ENCODE measurements at places on chromosomes 2 and 18.
A peak's percentile ranks its signal among the peaks of the same experiment; 100 is the strongest.

DNA sequence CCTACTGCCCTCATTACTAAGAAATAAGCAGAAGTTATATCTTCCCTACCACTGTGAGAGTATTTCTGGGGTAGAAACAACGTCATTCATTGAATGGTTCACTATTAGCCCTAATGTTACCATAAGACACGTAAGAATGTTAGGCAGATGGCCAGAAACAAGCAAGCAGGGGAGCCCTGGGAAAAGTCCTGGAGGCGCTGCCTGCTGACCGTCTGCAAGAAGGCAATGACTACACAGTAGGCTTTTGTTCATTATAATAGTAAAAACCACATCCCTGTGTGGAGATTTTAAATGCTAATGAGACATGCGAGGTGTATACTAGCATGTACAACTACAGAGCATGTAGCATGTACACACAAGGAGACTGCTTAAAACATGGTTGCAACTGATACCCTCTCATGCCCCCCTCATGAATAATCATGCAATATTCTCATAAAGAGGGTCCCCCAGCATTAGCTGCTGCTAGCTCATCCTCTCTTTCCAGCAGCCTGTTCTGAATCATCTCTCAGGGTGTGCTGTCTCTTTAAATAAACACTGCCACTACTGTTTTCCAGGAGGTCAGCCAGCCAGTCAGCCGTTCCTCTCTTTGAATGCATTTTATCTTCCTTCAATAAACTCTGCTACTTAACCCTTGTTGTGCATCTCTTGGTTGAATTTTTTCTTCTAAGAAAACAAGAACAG lies 23.6 kb downstream of the SUCLG1 start:
- no peak overlapping the region for H3K4me3 ChIP-seq
- peaks cover 9% of the 10 kb centered on the region for H3K4me1 ChIP-seq
- no peak for DNase-seq
- H3K27me3 ChIP-seq: no peaks in the 10 kb centered on the region
- H3K27ac ChIP-seq: peak overlapping the region; percentile 56

GRCh38 chr2:144515696-144516410 lies 4.1 kb downstream of the ZEB2 start:
- H3K36me3 ChIP-seq: peaks cover 11% of the 10 kb centered on the region
- H3K27me3 ChIP-seq: peaks cover 52% of the 10 kb centered on the region
- DNase-seq: no peak
- H3K4me3 ChIP-seq: peak overlapping the region; percentile 92
- peak overlapping the region; percentile 80 for H3K27ac ChIP-seq

- H3K27me3 ChIP-seq: no peaks in the 10 kb centered on the region
- H3K4me3 ChIP-seq: no peak overlapping the region
- no peak overlapping the region for H3K27ac ChIP-seq
- no peaks in the 10 kb centered on the region for H3K4me1 ChIP-seq
Observed at GRCh38 chr18:31162419-31162793, 250 bp downstream of the DSC1 start.

GRCh38 chr2:28348149-28348567 lies 44.5 kb upstream of the FOSL2 start:
- no peaks in the 10 kb centered on the region for H3K36me3 ChIP-seq
- peak overlapping the region; percentile 85 for H3K27ac ChIP-seq
- H3K27me3 ChIP-seq: no peaks in the 10 kb centered on the region
- H3K4me1 ChIP-seq: peaks cover 26% of the 10 kb centered on the region
- peak; percentile 28 for DNase-seq

DNA sequence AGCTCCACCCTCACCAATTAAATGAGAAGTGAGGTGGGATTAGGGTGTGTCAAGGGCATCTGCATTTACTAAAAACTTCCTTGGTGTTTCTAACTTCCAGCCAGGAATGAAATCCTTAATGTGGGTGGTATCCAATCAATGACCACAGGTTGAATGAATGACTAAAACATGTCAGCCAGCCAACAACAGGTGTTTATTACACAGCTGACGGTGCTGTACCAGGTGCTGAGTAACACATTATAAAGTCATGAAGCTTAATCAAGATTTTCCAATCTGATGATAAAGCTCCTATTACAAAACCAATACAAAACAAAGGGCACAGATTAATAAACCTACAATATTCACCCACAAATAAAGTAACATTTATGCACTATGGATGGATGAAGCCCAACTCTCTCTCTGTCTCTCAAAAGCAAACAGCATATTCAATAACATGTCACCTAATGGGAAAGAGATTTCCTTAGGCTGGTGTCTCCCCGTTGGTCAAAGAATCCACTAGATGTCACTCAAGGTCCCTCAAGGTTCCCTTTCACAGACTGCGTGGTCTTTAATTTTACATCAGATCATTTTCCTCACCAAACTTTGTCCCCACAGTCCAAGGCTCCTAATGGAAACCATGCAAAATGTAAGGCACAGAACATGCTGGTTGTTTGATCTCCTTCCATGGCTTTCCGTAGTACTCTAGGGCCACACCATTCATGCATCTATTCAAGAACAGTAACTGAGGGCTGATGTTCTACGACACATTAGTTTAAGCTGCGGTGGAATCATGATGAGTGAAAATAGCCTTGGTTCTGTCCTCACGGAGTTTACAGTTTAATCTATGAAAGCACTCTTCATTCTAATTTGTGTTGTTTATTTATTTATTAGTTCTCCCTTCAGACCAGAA lies 6.4 kb upstream of the PTPN4 start:
- H3K27ac ChIP-seq: peak overlapping the region; percentile 47
- H3K4me3 ChIP-seq: no peak overlapping the region
- no peaks in the 10 kb centered on the region for H3K36me3 ChIP-seq
- DNase-seq: no peak

GRCh38 chr2:70199320-70199864 lies 8.6 kb upstream of the C2orf42 start:
- H3K27ac ChIP-seq: no peak overlapping the region
- no peaks in the 10 kb centered on the region for H3K4me1 ChIP-seq
- H3K36me3 ChIP-seq: peaks cover 2% of the 10 kb centered on the region
- H3K4me3 ChIP-seq: no peak overlapping the region

GRCh38 chr2:73984203-73984921 lies at the start of gene TET3:
Gene TET3, plus strand, starts transcription at chr2:73984910. Its CDS starts 1,494 bp downstream, at chr2:73986404.
- no peaks in the 10 kb centered on the region for H3K27me3 ChIP-seq
- H3K4me3 ChIP-seq: peak within 1 kb of the TSS; percentile 92
- peaks cover 60% of the 10 kb centered on the region for H3K4me1 ChIP-seq
- DNase-seq: no peak
- peaks cover 2% of the 10 kb centered on the region for H3K36me3 ChIP-seq
- H3K27ac ChIP-seq: peak within 1 kb of the TSS; percentile 92

DNA sequence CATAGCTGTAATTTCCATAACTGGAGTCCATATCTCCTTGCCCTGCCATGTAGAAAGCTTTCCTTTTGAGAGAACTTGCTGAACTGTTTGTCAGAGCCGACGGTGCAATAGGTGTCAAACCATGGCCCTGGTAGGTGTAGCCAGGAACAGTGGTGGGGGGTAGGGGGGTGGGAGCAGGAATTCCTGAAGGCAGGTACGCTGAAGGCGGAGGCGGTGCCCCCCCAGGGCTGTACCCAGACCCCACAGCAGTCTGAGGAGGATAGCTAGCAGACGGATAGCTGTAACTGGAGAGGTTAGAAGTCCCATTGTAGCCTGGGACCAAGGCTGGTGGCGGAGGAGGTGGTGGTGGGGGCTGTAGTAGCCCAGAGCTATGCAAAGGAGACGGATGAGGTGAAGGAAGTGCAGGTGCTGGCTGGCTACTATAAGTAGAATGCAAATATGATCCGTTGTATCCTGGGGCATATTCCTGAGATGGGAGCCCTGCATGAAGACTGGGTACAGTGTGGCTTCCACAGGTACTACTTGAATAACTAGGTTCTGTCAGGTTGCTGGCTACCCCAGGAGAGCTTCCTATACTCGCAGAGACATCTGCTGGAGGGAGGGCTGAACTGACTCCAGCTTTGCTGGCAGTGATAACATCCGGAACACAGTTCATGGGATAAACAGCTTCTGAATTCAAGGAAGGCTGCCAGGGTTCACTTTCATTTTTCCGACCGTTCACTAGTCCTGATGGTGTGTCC lies 124.8 kb downstream of the FIGN start:
- no peak overlapping the region for H3K27ac ChIP-seq
- DNase-seq: no peak
- H3K27me3 ChIP-seq: no peaks in the 10 kb centered on the region
- no peaks in the 10 kb centered on the region for H3K36me3 ChIP-seq
- no peak overlapping the region for H3K4me3 ChIP-seq

DNA sequence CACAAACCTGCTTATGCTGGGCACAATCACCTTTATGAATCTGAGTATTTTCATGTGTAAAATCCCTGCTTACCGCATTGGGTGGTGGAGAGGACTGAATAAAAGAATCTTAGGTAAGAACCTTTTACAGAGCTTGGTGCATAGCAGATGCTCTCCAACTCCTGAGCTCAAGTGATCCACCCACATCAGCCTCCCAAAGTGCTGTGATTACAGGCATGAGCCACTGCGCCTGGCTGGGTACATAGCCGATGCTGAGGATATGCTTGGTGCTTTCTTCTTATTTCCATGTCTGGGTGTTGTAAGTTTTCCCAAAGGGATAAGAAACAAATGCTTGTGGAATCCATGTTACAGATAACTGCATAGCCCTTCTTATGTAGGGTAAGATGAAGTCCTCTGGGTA lies 244.3 kb upstream of the PXDN start:
- no peaks in the 10 kb centered on the region for H3K36me3 ChIP-seq
- no peaks in the 10 kb centered on the region for H3K4me1 ChIP-seq
- H3K27me3 ChIP-seq: peaks cover 31% of the 10 kb centered on the region
- H3K4me3 ChIP-seq: no peak overlapping the region
- DNase-seq: no peak
- H3K27ac ChIP-seq: no peak overlapping the region

GRCh38 chr18:59140302-59140885 lies 710 bp downstream of the SEC11C start:
- peaks cover 2% of the 10 kb centered on the region for H3K36me3 ChIP-seq
- H3K27ac ChIP-seq: peak overlapping the region; percentile 92
- peak overlapping the region; percentile 94 for H3K4me3 ChIP-seq

GRCh38 chr2:174678395-174678794 lies 80.8 kb upstream of the WIPF1 start:
- H3K27ac ChIP-seq: peak overlapping the region; percentile 53
- no peak overlapping the region for H3K4me3 ChIP-seq
- H3K4me1 ChIP-seq: peaks cover 35% of the 10 kb centered on the region
- no peaks in the 10 kb centered on the region for H3K36me3 ChIP-seq
- no peak for DNase-seq

DNA sequence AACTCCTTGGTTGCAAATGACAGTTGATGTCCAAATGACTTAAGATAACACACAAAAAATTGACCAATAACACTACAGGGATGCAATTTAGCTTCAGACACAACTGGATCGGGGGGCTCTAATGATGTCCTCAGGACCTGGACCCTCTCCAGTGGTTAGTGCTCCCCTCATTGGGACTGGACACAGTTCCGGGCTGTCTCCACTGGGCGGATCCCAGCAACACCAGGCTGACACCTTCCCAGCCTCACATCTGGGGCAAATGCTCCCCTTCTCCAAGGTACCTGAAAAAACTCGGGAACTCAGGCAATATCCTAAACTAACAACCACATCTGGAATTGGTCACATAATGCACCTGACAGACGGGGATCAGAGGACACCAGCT lies 48.7 kb downstream of the PSMG2 start:
- no peaks in the 10 kb centered on the region for H3K36me3 ChIP-seq
- H3K4me3 ChIP-seq: no peak overlapping the region
- H3K27me3 ChIP-seq: peaks cover 5% of the 10 kb centered on the region
- H3K4me1 ChIP-seq: peaks cover 12% of the 10 kb centered on the region
- DNase-seq: no peak

- H3K27ac ChIP-seq: no peak overlapping the region
- peaks cover 47% of the 10 kb centered on the region for H3K27me3 ChIP-seq
- DNase-seq: no peak
Observed at GRCh38 chr2:232492236-232492848, 4.7 kb upstream of the ECEL1 start.

DNA sequence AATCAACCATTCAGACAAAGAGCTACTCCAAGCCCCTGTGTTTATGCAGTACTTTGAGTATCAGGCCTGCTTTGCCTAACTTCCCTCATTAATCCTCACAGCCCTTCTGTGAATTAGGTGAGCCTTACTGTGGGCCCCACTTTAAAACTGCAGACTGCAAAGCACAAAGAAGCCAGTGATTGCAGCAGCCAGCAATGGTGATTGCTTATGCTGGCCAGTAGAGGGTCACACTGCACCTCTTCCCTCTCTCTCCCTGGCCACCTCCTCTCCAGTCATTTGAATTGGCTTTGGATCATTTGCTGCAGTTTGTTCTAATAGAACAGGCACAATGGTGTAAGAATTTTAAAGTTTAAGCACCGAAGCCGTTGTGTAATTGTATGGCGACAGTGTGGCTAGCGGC lies 229.9 kb downstream of the AGPS start:
- peaks cover 5% of the 10 kb centered on the region for H3K4me1 ChIP-seq
- H3K36me3 ChIP-seq: peaks cover 5% of the 10 kb centered on the region
- no peak for DNase-seq
- peaks cover 24% of the 10 kb centered on the region for H3K27me3 ChIP-seq

DNA sequence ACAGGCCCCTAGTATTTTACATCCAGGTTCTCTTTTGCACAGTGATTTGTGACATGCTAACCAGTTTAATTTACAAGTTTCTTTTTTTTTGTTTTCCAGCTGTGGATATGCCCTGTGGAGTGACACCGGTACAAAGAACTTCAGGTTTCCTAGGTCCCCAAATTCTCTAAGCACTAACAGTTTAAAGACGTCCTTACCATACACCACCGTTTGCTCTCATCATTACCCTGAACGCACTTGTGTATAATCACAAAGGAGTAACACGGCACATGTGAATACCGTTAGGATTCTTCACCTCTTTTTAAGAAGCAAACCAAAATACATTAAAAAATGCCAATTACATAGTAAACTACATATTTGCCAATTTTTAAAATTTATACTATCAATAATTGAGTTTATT lies 853 bp downstream of the LANCL1 start:
- no peaks in the 10 kb centered on the region for H3K27me3 ChIP-seq
- H3K4me1 ChIP-seq: peaks cover 38% of the 10 kb centered on the region
- peak overlapping the region; percentile 97 for H3K4me3 ChIP-seq
- peaks cover 5% of the 10 kb centered on the region for H3K36me3 ChIP-seq

DNA sequence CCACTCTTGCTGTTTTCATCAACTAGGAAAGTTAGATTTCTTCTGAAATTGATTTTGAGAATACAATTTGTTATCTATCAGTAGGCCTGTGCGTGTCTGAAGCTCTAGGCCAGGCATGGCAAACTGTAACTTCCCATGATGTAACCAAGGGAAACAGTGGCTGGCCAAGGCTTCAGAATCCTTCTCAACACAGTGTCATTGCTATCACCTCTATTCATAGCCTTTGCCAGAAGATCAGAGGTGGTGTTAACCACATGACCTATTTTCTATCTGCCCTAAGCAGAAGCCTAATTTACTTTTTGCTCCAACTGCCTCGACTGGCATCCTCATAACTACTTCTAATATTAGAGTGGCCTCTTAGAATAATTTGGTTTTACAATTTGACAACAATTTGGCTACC lies 2.5 kb downstream of the ITGB6 start:
- H3K27ac ChIP-seq: no peak overlapping the region
- H3K27me3 ChIP-seq: peaks cover 4% of the 10 kb centered on the region
- no peak for DNase-seq
- H3K4me3 ChIP-seq: no peak overlapping the region
- no peaks in the 10 kb centered on the region for H3K36me3 ChIP-seq
- peaks cover 6% of the 10 kb centered on the region for H3K4me1 ChIP-seq
